Epithelial cell of prostate (primary cell): ENCODE measurements at places on chromosomes 12 and 14.

DNA sequence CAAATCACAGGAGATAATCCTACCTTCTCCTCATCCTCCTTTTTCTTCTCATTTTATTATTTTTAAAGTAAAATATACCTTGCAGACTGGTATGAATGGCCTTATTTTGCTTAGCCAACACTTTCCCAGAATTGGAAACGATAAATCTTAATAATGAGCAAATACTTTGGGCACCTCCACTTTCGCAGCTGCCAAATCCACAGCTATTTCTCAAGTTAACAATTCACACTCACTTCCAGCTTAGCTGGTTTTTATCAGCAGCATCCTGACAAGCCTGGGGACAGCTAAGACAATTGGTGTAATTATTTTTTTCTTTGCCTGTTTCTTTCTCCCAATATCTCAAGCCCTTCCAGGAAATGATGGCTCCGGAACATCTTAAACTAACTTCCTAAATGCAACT lies 867.5 kb upstream of the TMEM132C start:
- no peak for DNase-seq

DNA sequence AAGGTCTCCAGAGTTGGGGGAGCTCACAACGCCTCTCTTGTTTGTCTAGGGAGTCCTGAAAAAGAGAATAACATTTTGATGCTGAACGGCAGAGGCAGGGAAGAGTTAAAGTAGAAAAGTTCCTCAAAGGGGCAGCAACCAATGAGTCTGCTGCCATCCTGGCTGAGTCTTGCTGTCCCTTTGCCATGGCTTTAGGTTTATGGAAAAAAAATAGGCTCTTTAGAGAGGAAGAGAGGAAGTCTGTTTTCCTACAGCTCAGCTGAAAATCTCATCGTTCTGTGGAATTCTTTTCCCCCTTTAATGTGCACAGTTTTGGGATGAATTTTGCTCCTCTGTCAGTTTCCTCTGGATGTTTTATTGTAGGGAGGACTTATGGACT lies 314.8 kb upstream of the TBX3 start:
- no peak for DNase-seq

- no peak for DNase-seq
These were observed 95.0 kb downstream of the PPP2R5C start for GRCh38 chr14:101856536-101856935.

DNA sequence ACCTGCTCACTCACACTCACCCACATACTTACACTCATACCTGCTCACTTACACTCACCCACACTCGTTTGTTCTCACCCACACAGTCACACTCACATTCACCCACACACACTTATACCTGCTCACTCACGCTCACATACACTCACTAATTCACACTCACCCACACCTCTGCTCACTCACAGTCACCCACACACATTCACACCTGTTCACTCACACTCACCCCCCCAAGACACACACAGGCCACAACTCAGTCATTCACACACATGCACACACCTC lies 436.2 kb downstream of the BCL11B start:
- DNase-seq: no peak

- no peak for DNase-seq
These were observed 914 bp upstream of the PACS2 start for GRCh38 chr14:105313381-105314286.

DNA sequence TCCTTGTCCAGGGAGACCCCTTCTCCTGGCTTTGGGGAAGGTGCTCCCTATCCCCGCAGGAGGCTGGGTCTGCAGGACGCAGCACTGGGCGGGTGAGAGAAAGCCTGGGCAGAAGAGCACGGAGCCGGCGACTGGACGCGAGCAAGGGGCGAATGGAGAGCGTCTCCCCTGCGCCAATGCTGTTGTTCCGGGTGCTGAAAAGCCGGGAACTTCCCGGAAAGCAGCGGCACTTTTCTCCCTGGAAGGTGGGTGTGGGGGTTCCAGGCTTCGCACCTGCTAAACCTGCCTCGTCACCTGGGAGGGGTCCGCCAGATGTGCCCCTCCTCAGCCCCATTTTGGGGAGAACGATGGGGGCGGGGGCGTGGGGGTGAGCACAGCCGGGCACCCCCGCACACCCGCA lies 417.1 kb upstream of the TMTC1 start:
- DNase-seq: no peak
